ENCODE measurements at places on chromosomes 6 and 20.

- DNase-seq = no peak
- peaks cover 3% of the 10 kb centered on the region for H3K4me1 ChIP-seq
- no peaks in the 10 kb centered on the region for H3K27me3 ChIP-seq
- H3K27ac ChIP-seq = no peak overlapping the region
- H3K4me3 ChIP-seq = no peak overlapping the region
Observed at GRCh38 chr6:26604026-26604425, 7.3 kb downstream of the ABT1 start.

DNA sequence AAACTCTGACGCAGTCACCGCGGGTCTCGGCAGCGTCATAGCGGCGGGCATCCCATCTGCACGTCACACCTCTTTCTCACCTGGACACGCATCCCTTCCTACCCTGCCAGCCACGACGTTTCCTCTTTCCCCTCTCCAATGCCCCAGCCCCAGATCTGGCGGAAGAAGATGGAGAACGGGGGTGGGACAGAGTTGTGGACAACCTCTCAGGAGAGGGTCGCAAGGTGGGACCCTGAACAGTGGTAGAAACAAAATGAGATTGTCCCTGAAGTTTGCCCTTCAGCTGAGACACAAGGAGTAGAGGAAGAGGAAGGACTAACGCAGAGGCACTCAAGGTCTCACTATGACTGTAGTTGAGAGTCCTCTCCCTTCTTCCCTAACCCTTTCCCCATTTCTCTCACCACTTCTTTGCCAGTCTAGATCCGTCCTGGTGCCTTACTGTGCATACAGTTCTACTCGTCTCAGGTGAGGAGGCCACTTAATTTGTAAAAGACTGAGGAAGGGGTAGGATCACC, 562 bp downstream of the TRIM39 start:
- H3K4me3 ChIP-seq = peak overlapping the region; percentile 71
- peaks cover 18% of the 10 kb centered on the region for H3K4me1 ChIP-seq
- H3K36me3 ChIP-seq = peaks cover 33% of the 10 kb centered on the region

- DNase-seq = no peak
- H3K27me3 ChIP-seq = no peaks in the 10 kb centered on the region
- H3K4me1 ChIP-seq = no peaks in the 10 kb centered on the region
- no peaks in the 10 kb centered on the region for H3K36me3 ChIP-seq
Observed at GRCh38 chr20:53463101-53463972, 130.3 kb downstream of the ZNF217 start.

DNA sequence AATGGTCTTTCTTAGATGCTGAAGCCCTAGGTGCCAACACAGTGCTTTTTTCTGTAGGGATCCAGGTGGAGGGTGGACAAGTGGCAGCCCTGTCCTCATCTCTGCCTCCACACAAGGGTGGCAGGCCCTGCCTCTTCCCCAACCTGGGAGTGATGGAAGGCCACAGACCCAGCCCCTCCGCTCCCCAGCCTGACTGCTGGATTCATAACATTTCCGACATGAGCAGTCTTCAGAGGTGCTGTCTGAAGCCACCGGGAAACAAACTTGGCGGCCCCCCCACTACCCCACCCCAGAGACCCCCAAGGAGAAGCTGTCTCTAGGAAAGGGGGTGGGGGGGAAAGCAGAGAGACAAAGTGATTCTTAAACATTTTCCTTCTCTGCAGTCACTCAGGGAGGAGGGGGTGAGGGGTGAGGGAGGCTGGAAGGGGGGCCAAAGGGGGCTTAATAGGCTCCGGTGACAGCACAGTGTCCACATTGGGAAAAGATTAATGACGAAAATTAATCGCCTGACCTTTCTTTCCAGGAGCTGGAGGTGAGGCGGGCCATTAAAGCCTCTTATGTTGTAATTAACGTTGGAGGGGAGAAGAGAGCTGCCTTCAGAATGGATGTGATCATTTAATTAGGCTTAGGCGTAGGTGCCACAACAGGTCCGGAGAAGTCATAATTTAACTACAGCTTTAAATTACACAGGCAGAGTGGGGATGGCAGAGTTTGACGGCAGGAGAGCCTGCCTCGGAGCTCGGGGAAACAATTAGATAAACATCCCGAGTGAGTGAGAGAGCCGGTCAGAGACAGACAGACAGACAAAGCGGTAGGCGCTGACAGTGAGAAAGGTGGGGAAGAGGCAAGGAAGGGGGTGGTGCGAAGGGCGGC, 76.8 kb upstream of the FOXP4 start:
- H3K4me1 ChIP-seq = no peaks in the 10 kb centered on the region
- no peak overlapping the region for H3K27ac ChIP-seq
- H3K4me3 ChIP-seq = no peak overlapping the region

GRCh38 chr6:75215291-75215690, 9.4 kb upstream of the COL12A1 start:
- no peaks in the 10 kb centered on the region for H3K27me3 ChIP-seq
- DNase-seq = no peak
- H3K36me3 ChIP-seq = no peaks in the 10 kb centered on the region
- no peak overlapping the region for H3K27ac ChIP-seq
- no peaks in the 10 kb centered on the region for H3K4me1 ChIP-seq
- no peak overlapping the region for H3K4me3 ChIP-seq

- H3K27ac ChIP-seq = no peak overlapping the region
- H3K4me1 ChIP-seq = no peaks in the 10 kb centered on the region
- H3K4me3 ChIP-seq = no peak overlapping the region
- no peak for DNase-seq
- no peaks in the 10 kb centered on the region for H3K36me3 ChIP-seq
- H3K27me3 ChIP-seq = no peaks in the 10 kb centered on the region
Observed at GRCh38 chr20:51300104-51300503, 242.4 kb downstream of the NFATC2 start.

GRCh38 chr6:46743425-46744158, 3.1 kb upstream of the ANKRD66 start:
- H3K27ac ChIP-seq = no peak overlapping the region
- H3K27me3 ChIP-seq = no peaks in the 10 kb centered on the region
- H3K4me3 ChIP-seq = no peak overlapping the region
- DNase-seq = no peak
- H3K36me3 ChIP-seq = no peaks in the 10 kb centered on the region

All from RWPE2 (cell line).